ENCODE measurements at places on chromosomes 6 and 20. TPM values are rescaled to one million over a fixed set of nuclear protein-coding genes. Genes with fewer than 3 reads are reported as not detected.

DNA sequence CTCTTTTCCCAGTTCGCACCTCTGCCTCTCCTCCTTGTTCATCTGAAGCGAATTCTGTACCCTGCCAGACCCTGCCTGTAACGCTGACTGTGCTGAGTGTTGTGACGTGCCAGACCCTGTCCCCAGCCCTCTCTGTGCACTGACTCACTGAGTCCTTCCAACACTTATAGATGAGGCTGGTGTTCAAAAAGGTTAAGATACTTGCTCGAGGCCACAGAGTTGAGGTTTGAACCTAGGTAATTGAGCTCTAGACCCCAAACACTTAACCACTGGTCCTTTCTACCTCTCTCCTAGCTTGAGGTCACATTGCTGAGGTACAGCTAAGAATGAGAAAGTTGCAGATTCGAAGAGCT, 45.7 kb upstream of the NEDD9 start:
- DNase-seq = no peak

Gene THBS2
- 85.3 TPM for polyA plus RNA-seq

Gene MROH8
- polyA plus RNA-seq = 0.42 TPM

Gene SALL4
- polyA plus RNA-seq = 0.10 TPM

Gene C20orf202
- not detected for polyA plus RNA-seq

DNA sequence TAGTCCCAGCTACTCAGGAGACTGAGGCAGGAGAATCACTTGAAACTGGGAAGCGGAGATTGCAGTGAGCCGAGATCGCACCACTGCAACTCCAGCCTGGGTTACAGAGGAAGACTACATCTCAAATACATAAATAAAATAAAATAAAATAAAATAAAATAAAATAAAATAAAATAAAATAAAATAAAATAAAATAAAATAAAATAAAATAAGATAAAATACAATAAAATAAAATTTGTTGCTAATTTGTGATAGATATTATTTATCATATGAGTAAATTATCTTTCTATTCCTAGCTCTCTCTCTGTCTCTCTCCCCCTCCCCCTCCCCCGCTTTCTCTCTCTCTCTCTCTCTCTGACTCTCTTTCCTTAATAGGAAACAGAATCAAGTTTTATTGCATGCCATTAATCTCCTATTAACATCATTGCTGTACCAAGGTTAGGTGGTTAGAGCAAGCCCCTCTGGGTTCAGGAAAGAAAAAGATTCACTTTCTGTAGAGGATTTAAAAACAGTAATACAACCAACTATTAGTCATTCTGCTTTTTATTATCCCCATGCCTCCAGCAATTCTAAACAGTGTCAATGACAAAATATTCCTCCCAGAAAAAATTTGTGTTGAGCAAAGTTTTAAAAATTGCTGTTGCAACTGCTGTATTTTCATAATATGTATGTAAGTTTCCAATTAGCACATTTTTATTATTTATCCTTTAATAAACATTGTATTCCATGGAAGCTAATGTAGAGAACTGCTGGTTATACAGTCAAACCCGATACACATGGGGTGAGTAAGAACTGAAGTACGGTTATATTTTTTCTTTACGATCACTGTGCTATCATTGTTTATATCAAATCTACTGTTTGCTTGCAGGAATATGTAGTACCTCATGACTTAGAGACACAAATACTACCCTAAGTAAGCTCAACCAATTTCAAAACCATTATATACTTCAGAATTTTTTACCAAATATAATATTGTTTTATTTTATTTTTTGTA, 22.1 kb downstream of the BMP5 start:
- no peak for DNase-seq

GRCh38 chr6:157614026-157614568, 208.9 kb upstream of the SNX9 start:
- no peak for DNase-seq

Gene CSNK2A1
- polyA plus RNA-seq = 57.8 TPM

Data from foreskin keratinocyte (primary cell).